Fibroblast of skin of scalp (primary cell): ENCODE measurements at places on chromosomes 7 and 10.

- no peak for DNase-seq
These were observed 43.8 kb downstream of the ARL4A start for GRCh38 chr7:12731214-12731656.

- no peak for DNase-seq
These were observed 107.6 kb downstream of the WDR37 start for GRCh38 chr10:1163831-1164230.

- peak; percentile 56 for DNase-seq
These were observed 65.2 kb downstream of the AOAH start for GRCh38 chr7:36659172-36659516.

DNA sequence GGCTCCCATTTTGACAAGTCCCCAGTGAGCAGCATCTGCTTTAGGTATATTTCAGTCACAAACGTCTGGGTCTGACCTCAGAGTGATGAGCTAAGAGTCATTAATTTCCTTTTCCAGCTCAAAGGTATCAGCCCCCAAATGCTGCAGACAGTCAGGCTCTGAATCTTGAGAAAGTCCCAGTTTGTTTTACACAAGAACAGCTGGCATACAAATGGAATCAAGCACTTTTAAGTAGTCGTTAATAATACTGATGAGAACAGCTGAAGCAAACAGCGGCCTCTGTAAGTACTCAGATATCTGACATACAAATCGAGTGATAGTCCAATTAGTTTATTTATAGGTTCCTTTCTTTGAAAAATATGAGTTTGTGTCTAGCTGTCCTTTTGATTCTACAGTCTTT is 49.4 kb upstream of the MSRB2 start:
- DNase-seq: no peak

GRCh38 chr10:93364966-93365365 is 117.2 kb downstream of the MYOF start:
- DNase-seq: peak; percentile 25

DNA sequence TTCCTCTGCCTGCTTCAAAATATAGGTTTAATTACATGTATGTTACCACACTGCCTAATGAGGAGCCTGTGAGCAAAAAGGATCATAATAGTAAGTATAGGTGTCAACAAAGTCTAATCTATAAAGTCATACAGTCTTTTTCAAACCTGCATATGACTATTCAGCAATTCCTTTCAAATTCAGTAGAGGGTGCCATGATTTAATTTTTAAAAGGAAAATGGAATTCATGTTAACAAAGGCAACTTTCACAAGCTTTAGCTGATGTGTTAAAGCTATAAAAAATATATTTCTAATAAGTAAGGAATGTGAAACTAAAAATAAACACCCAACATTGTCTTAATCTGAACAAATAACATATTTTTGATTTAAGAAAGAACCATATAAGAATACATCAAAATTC is 52.1 kb downstream of the MPP7 start:
- DNase-seq: peak; percentile 57

GRCh38 chr7:79520543-79520942 is 67.1 kb upstream of the MAGI2 start:
- DNase-seq: peak; percentile 42

- DNase-seq: no peak
These were observed 34.3 kb downstream of the AOAH start for GRCh38 chr7:36690041-36690440.

GRCh38 chr10:13806419-13806818 is 219.7 kb downstream of the PRPF18 start:
- DNase-seq: no peak

GRCh38 chr7:7519528-7519927 is 16.1 kb downstream of the COL28A1 start:
- no peak for DNase-seq

GRCh38 chr10:84665883-84666463 is 337.6 kb downstream of the CCSER2 start:
- no peak for DNase-seq

DNA sequence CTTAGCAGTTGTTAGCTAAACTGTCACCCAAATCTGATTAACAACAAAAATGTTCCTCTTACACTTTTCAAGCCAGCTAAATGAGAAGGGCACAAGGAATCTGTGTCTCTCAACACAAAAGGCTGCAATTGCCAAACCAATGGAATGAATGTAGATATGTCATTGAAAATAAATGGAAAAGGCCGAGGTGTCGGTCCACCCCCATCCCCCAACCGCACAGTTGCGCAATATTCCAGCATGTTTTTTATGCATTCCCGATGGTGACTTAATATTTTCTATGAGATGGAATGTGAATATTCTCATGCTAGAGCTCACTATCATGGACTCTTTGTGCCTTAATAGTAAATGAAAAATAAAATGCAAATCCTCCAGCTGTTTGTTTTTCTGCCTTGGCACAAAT is 181.6 kb upstream of the LRGUK start:
- DNase-seq: peak; percentile 50

DNA sequence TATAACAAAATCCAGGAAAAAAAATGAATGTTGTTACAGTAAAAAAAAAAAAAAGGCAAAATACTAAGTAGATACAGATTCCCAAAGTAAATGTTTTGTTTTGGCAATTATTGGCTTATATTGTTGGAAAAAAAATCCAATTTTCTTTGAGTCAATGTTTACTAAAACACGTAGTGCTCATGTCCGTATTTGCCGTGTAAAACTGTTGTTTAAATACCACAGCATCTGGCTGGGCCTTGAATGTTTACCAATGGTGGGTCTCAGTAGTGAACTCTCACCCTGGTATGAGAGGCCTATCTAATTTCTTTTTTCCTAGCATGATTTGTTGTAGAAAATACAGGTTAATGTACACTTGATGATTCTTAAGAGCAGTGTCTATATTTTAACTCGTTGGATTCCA is 41.4 kb upstream of the SLC26A5 start:
- no peak for DNase-seq

- peak; percentile 53 for DNase-seq
These were observed 34.6 kb downstream of the TRIM8 start for GRCh38 chr10:102678842-102679289.

GRCh38 chr7:150957133-150958020 is 20.7 kb downstream of the KCNH2 start:
- DNase-seq: no peak

DNA sequence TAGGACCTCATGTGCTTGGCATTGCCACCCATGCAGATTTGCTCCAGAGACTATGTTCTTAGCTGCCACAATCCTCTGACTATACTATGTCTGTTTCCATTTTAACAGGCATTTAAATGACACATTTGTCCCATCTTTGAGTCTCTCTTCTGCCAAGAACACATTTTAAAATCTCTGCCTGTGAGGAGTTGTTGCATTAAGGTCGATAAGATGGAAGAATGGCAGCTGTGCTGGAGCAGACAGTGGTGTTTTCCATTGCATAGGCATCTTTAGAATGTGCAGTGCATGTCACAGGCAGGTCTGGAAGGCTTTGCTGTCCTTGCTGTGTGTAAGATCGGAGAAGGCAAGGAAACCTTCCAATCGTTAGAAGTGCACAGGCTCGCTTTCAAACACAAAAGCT is 70.9 kb upstream of the CELF2 start:
- no peak for DNase-seq

- no peak for DNase-seq
These were observed 280.9 kb downstream of the LRMDA start for GRCh38 chr10:75712242-75712880.

- no peak for DNase-seq
These were observed 5.4 kb upstream of the COBL start for GRCh38 chr7:51321961-51322515.

GRCh38 chr10:54710918-54711317 is 90.1 kb downstream of the PCDH15 start:
- no peak for DNase-seq

DNA sequence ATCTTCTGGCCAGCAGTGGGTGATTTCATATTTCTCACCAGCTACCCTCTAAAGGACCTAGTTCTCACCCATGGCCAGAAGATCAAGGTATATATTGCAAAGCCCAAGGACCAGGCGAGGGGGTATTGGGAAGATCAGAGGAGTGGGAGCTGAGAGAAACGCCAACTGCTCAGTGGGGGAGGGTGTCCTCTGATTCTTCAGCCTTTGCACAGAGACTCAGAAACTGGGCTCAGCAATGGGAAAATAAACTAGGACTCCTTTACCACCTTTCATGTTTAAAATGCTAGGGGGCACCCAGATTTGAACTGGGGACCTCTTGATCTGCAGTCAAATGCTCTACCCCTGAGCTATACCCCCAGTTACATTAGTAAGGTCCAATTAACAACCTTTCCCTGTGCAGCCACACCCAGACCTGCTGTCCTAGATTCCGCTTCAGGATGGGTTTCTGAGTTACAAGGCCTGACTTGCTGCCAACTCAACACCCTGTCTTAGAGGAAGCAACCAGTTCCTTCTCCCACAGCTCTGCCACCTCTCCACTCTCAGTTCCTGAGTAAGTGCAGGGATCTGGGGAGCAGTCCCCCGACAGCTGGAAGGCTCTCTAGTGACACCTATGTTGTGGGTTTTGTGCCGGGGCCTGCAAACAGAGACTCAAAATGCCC is 93.5 kb downstream of the ZNF783 start:
- DNase-seq: no peak
